Activated CD4-positive, alpha-beta memory T cell treated with anti-CD3 and anti-CD28 coated beads, Interleukin-2, amount 10 ng/mL, durations not matched to agents 7 days and 5 days (primary cell): ENCODE measurements at places on chromosomes 7 and 10. TPM values are rescaled to one million over a fixed set of nuclear protein-coding genes. Genes with fewer than 3 reads are reported as not detected.

- H3K4me1 ChIP-seq = peaks cover 7% of the 10 kb centered on the region
- no peaks in the 10 kb centered on the region for H3K36me3 ChIP-seq
- H3K27me3 ChIP-seq = no peaks in the 10 kb centered on the region
- H3K4me3 ChIP-seq = no peak overlapping the region
These were observed 135.5 kb downstream of the USP6NL start for GRCh38 chr10:11475831-11476434.

GRCh38 chr10:95440756-95441546, 120.2 kb downstream of the SORBS1 start:
- H3K27me3 ChIP-seq = peaks cover 17% of the 10 kb centered on the region
- peak; percentile 49 for DNase-seq
- no peak overlapping the region for H3K4me3 ChIP-seq
- no peak overlapping the region for H3K27ac ChIP-seq

- H3K36me3 ChIP-seq = no peaks in the 10 kb centered on the region
- H3K4me1 ChIP-seq = peaks cover 41% of the 10 kb centered on the region
- peak overlapping the region; percentile 22 for H3K4me3 ChIP-seq
These were observed 10.7 kb downstream of the LBX1 start for GRCh38 chr10:101218351-101219138.

GRCh38 chr7:151866028-151866427, 10.9 kb downstream of the PRKAG2 start:
- no peak overlapping the region for H3K4me3 ChIP-seq
- no peaks in the 10 kb centered on the region for H3K27me3 ChIP-seq
- no peak for DNase-seq

- H3K36me3 ChIP-seq = no peaks in the 10 kb centered on the region
- H3K27me3 ChIP-seq = no peaks in the 10 kb centered on the region
- no peak overlapping the region for H3K27ac ChIP-seq
- no peak overlapping the region for H3K4me3 ChIP-seq
- no peaks in the 10 kb centered on the region for H3K4me1 ChIP-seq
These were observed 9.3 kb upstream of the HOXA2 start for GRCh38 chr7:27111751-27112277.

- H3K4me3 ChIP-seq = no peak overlapping the region
- DNase-seq = no peak
- no peaks in the 10 kb centered on the region for H3K36me3 ChIP-seq
- no peak overlapping the region for H3K27ac ChIP-seq
These were observed 141.2 kb downstream of the LYZL1 start for GRCh38 chr10:29430101-29430500.

DNA sequence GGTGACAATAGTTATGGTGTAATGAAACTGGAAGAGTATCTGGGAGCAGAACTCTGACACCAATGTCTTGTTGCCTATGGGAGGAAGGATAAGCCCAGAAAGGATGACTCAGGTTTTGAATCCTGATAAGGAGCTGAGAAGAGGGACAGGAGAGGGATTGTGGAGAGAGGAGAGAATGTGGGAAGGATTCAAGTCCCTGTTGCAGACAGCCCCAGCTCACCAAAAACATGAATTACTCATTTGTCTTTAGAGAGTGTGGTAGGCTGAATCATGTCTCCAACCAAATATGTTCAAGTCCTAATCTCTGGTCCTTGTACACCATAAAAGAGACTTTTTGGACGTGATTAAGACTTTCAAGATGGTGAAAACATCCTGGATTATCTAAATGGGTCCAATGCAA, 206.9 kb upstream of the PHYHIPL start:
- no peaks in the 10 kb centered on the region for H3K36me3 ChIP-seq
- H3K27ac ChIP-seq = no peak overlapping the region
- no peak for DNase-seq

- no peaks in the 10 kb centered on the region for H3K4me1 ChIP-seq
- H3K27me3 ChIP-seq = no peaks in the 10 kb centered on the region
- no peak overlapping the region for H3K27ac ChIP-seq
- DNase-seq = no peak
- H3K36me3 ChIP-seq = no peaks in the 10 kb centered on the region
- H3K4me3 ChIP-seq = no peak overlapping the region
These were observed 240.0 kb downstream of the TEX36 start for GRCh38 chr10:125442856-125443540.

GRCh38 chr7:2295936-2296620, 18.2 kb downstream of the SNX8 start:
- peaks cover 18% of the 10 kb centered on the region for H3K4me1 ChIP-seq
- no peak overlapping the region for H3K4me3 ChIP-seq

- DNase-seq = no peak
- H3K4me1 ChIP-seq = no peaks in the 10 kb centered on the region
- H3K27ac ChIP-seq = no peak overlapping the region
These were observed 200.1 kb downstream of the LRRN3 start for GRCh38 chr7:111290982-111291381.

GRCh38 chr7:132815130-132815529, 238.9 kb upstream of the PLXNA4 start:
- H3K4me1 ChIP-seq = no peaks in the 10 kb centered on the region
- peaks cover 13% of the 10 kb centered on the region for H3K36me3 ChIP-seq
- no peak overlapping the region for H3K4me3 ChIP-seq
- no peak overlapping the region for H3K27ac ChIP-seq
- H3K27me3 ChIP-seq = no peaks in the 10 kb centered on the region

- H3K27me3 ChIP-seq = no peaks in the 10 kb centered on the region
- no peak overlapping the region for H3K27ac ChIP-seq
- H3K4me1 ChIP-seq = peaks cover 3% of the 10 kb centered on the region
- no peaks in the 10 kb centered on the region for H3K36me3 ChIP-seq
- no peak for DNase-seq
These were observed 47.3 kb upstream of the CPXM2 start for GRCh38 chr10:123938890-123939289.

- H3K4me3 ChIP-seq = no peak overlapping the region
- H3K27ac ChIP-seq = no peak overlapping the region
- DNase-seq = no peak
- H3K36me3 ChIP-seq = no peaks in the 10 kb centered on the region
- no peaks in the 10 kb centered on the region for H3K4me1 ChIP-seq
These were observed 397.2 kb downstream of the EXOC4 start for GRCh38 chr7:133650069-133650468.

DNA sequence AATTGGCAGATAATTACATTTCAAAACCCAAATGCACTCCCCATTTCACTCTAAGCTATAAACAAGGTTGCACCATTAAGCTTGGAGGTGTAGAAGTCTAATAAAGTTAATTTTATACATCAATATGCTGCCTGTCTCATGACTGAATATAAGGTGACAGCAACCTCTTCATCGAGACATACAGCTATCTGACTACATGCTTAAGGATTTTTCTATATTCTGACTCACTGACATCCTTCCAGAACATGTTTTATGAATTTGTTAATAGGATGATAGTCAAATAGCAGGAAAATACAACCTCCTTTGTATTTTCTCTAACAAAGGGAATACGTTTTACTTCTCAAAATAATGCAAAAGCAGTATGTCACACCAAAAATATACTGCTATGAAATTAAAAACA, 76.6 kb downstream of the NRBF2 start:
- H3K27ac ChIP-seq = no peak overlapping the region
- no peaks in the 10 kb centered on the region for H3K27me3 ChIP-seq
- H3K4me1 ChIP-seq = peaks cover 61% of the 10 kb centered on the region
- H3K36me3 ChIP-seq = peaks cover 66% of the 10 kb centered on the region
- no peak overlapping the region for H3K4me3 ChIP-seq

DNA sequence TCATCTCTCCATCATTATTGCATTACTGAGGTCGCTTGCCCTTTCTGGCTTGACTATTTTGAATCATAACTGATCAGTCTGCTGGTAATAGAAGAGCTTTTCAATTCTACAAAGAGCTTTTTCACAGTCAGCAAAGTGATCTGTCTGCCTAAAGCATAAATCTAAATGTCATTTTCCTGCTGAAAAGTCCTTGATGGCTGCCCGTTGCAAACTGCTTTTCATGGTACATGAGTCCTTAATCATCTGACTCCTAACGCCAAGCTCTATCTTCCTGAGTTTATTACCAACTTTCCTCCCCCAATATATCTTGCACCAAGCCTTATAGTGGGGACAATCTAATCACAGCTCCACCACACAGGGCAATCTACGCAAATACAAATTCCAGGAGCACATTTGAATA, 39.8 kb downstream of the THSD7A start:
- H3K4me3 ChIP-seq = no peak overlapping the region
- H3K27ac ChIP-seq = no peak overlapping the region
- DNase-seq = no peak
- H3K27me3 ChIP-seq = no peaks in the 10 kb centered on the region

GRCh38 chr7:19557726-19558465, 150.9 kb downstream of the POLR1F start:
- H3K4me1 ChIP-seq = peaks cover 2% of the 10 kb centered on the region
- DNase-seq = no peak
- no peak overlapping the region for H3K27ac ChIP-seq
- no peaks in the 10 kb centered on the region for H3K27me3 ChIP-seq
- H3K36me3 ChIP-seq = no peaks in the 10 kb centered on the region

DNA sequence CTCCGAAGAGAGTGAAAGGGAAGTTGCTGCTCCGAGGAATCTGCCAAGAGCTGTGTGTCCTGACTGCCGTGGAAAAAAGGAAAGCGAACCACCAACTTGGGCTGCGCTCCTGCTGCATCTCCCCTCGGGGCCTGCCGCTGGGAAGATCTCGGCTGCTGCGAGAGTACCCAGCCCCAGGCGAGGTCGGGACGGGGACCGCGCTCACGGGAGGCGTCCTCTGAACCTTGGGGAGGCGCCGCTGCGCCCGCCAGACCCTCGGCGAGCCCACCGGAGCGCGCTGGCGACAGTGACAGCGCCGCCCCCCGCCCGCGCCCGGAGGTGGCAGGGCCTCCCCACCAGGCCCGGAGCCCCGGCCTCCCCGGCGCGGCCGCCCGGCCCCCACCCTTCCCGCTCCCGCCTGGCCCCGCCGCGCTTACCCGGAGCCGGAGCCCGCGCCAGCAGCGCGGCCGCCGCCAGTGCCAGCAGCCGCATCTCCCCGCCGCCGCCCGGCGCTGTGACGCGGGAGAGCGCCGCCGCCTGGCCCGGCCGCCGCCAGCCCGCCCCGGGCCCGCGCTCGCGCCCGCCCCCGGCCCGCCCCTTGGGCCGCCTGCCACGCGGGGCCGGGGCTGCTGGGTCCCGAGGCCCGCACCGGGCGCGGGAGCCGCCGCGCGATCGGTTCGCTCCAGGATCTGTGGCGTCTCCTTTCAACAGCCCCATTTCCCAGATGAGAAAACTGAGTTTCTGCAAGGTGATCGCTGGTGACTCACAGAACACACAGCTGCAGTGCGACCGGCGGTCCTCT, at the start of gene VSTM4:
TSS of gene VSTM4 (minus strand) at position 508 of the 781 bp plus-strand sequence. CDS start at position 471, 37 bp downstream.
- H3K4me1 ChIP-seq = peaks cover 2% of the 10 kb centered on the region
- peaks cover 30% of the 10 kb centered on the region for H3K27me3 ChIP-seq
- no peak for DNase-seq
- no peak within 1 kb of the TSS for H3K27ac ChIP-seq

- no peak overlapping the region for H3K4me3 ChIP-seq
- H3K27ac ChIP-seq = no peak overlapping the region
- no peaks in the 10 kb centered on the region for H3K4me1 ChIP-seq
- no peaks in the 10 kb centered on the region for H3K36me3 ChIP-seq
- H3K27me3 ChIP-seq = no peaks in the 10 kb centered on the region
These were observed 691.3 kb downstream of the KCNMA1 start for GRCh38 chr10:76946270-76946669.

GRCh38 chr10:110774069-110775019, 97.4 kb upstream of the PDCD4 start:
- H3K27me3 ChIP-seq = peaks cover 2% of the 10 kb centered on the region
- H3K36me3 ChIP-seq = no peaks in the 10 kb centered on the region
- peak overlapping the region; percentile 89 for H3K27ac ChIP-seq

- no peak overlapping the region for H3K4me3 ChIP-seq
- no peak for DNase-seq
- no peaks in the 10 kb centered on the region for H3K27me3 ChIP-seq
- H3K4me1 ChIP-seq = peaks cover 49% of the 10 kb centered on the region
- no peak overlapping the region for H3K27ac ChIP-seq
These were observed 53.1 kb upstream of the KMT2E start for GRCh38 chr7:104960741-104961448.

DNA sequence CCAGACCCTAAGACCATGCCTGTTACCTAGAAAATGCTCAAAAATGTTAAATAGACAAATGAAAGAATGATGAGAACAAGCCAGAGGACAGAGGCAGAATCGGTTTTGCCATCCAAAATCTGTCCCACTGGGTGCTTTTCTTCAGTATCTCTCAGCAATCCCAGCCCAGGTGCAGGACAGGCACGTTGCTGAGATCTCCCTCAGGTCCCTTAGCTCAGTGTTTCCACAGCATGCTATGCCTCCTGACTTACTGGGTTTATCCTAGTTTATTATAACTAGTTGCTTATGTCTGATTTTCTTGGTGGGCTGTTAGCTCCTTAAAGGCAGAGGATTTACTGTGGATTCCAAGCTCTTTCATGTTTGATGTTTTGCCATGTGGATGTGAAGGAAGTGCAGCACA, 20.3 kb downstream of the CPED1 start:
- DNase-seq = no peak
- no peak overlapping the region for H3K4me3 ChIP-seq
- no peaks in the 10 kb centered on the region for H3K36me3 ChIP-seq
- H3K27ac ChIP-seq = no peak overlapping the region

GRCh38 chr10:85188770-85189484, 860.5 kb downstream of the CCSER2 start:
- DNase-seq = no peak
- no peak overlapping the region for H3K4me3 ChIP-seq
- H3K27me3 ChIP-seq = no peaks in the 10 kb centered on the region
- H3K36me3 ChIP-seq = no peaks in the 10 kb centered on the region

DNA sequence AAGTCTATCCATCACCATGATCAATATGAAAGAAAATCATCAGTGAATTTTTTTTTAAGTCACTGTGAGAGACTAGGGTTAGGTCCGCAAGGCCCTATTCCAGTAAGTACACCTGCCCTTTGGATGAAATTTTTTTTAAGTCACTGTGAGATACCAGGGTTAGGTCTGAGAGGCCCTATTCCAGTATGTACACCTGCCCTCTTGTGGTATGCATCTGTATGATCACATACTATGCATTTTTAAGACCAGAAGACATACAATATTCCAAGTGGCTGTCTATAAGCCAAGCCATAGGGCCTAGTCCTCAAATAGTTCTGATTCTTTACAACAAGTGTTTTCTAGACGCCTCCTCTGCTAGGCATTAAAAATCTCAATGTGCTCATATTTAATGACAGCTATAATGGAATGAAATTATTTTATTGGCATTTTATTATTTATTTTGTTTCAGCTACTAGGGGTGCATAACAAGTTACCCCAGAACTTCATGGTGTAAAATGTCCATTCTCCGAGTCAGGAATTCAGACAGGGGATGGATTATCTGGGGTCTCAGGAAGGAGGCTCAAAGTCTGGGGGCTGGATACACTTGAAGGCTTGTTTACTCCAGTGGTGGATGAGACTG, 53.1 kb downstream of the TEX36 start:
- no peak for DNase-seq
- H3K4me1 ChIP-seq = no peaks in the 10 kb centered on the region
- peaks cover 2% of the 10 kb centered on the region for H3K27me3 ChIP-seq
- no peak overlapping the region for H3K4me3 ChIP-seq
- H3K36me3 ChIP-seq = no peaks in the 10 kb centered on the region

The HOXA2 gene
- not detected for total RNA-seq

The SPAM1 gene
- not detected for total RNA-seq

The CEP55 gene
- 82.5 TPM for total RNA-seq

The DGKB gene
- total RNA-seq = not detected

The CNPY1 gene
- total RNA-seq = not detected

The C10orf67 gene
- total RNA-seq = not detected

The SNX10 gene
- 42.4 TPM for total RNA-seq

The CHAT gene
- not detected for total RNA-seq

The C10orf105 gene
- total RNA-seq = 0.33 TPM

The FASTK gene
- total RNA-seq = 72.7 TPM
